Amygdala (tissue), 56 donors: ENCODE measurements at places on chromosomes 11 and 22.

DNA sequence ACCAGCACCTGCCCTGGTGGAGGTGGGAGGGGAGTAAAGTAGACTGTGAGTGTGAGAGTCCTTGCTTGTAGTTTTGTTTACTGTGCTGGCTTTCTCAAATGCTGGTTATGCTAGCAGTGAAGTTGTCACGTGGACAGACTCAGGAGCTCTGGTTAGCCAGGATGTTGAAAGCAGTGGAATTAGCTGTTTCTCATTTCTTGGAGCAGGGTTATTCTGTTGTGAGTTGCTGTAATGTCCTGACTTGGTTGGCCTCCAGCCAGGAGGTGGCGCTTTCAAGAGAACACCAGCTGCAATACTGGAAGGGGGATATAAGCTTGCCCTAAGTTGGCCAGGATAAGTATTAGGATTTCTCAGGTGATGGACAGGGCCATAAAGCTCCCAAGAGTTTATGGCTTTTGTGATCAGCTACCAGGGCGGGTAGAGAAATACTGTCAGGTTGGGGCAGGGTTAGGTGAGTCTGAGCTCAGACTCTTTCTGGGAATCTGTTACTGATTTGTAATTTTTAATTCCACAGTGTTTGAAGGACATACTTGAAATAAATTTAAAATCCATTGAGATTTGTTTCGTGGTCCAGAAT lies 13.7 kb downstream of the CYP2D6 start:
- no peak for DNase-seq

GRCh38 chr22:38973289-38974169 lies 8.6 kb upstream of the APOBEC3B start:
- DNase-seq: no peak

GRCh38 chr11:84247926-84248325 lies 961.8 kb upstream of the CCDC90B start:
- no peak for DNase-seq

GRCh38 chr11:102343809-102344208 lies 3.2 kb upstream of the BIRC2 start:
- DNase-seq: no peak

DNA sequence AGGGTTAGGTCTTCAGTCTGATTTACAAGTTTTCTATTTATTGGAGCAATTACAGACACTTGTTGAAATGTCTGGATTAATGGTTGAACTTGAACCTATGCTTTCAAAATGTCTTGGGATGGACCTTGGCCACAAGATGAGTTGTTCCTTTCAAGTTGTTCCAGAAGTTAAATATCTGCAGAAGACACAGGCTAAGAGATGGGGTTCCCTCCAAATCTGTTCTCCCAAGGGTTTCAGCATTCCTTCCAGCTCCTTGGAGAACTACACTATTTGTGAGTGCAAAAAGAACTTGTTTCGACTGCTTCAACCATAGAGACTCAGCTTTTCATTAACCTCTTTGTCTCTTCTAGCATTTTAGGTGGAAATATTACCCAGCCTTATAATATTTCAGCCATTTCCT lies 189.0 kb upstream of the BLID start:
- no peak for DNase-seq

DNA sequence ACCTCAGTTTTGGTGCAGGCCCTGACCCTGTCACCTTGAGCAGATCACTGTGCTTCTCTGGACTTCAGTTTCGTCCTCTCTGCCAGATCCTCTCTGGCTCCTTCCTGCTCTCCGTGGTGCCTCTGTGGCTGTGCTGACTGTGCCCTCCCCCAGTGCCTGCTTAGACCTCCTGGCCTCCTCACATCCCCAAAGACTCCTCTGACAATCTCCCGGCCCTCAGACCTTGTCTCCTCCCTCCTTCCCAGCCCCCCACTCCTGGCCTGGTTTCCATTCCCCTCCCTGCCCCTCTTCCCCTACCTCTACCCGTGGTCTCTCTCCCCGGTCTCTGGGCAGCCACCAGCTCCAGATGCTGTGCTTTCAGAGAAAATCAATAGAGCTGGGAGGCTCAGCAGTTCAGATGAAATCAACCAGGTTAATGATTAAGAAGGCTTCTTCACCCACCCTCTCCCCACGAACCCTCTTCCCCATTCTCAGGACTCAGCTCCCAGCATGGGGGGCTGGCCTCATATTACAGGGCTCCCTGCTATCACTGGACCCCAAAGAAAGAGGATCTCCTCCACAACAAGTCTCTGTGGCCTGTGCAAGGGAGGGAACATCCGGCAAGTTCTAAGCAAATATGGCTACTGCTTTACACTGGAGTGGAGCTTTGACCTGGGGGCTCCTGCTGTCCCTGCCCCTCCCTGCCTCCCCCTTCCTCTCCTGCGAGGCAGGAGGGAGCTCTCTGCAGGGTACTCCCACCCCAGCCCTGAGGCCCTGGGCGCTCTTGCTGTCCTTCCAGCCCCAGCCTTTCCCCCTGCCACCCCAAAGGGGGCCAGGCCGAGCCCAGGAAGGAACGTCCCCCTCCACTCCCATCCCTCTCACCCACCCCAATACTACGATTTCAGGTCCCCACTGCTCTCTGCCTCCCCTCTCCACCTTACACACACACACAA lies 8.5 kb downstream of the BACE1-AS start:
- no peak for DNase-seq

DNA sequence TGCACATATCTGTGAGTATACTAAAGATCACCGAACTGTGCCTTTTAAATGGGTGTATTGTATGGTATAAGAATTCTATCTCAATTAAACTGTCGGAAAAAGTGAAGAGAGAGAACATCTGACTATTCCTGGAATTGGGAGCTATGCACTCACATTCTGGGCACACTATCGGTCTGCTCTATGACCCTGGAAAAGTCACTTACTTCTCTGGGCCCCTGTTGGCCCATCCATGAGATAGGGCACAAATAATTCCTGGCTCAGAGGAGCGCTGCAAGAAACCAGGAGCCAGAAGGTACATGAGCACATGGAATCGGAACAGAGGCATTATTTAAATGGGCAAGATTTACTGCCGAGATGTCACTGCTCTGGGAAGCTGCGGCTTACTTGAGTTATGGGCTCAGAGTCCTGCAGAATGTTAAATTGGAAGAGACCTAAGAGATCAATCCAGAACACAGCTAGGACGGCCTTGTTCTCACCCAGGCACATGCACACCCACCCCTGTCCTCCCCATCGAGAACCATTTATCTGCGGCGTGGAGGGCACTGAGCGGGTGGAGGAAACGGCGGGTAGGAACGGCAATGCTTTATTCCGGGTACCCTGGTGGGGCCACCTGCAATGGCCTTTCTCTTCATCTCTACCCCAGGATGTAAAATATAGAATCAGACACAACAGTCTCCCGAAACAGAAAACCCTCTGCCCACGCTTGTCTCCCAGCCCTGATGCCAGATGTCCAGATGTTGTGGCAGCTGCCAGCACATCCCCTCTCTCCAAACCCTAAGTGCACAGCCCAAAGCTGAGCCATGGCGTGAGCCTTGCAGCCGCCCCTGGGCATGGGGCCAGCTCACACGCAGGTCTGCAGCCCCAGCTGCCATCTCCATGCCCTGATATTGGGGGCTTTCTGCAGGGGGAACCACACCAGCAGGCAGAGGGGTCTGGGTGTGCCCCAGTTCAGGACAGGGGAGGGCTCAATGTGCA lies 142.4 kb downstream of the DSCAML1 start:
- no peak for DNase-seq

DNA sequence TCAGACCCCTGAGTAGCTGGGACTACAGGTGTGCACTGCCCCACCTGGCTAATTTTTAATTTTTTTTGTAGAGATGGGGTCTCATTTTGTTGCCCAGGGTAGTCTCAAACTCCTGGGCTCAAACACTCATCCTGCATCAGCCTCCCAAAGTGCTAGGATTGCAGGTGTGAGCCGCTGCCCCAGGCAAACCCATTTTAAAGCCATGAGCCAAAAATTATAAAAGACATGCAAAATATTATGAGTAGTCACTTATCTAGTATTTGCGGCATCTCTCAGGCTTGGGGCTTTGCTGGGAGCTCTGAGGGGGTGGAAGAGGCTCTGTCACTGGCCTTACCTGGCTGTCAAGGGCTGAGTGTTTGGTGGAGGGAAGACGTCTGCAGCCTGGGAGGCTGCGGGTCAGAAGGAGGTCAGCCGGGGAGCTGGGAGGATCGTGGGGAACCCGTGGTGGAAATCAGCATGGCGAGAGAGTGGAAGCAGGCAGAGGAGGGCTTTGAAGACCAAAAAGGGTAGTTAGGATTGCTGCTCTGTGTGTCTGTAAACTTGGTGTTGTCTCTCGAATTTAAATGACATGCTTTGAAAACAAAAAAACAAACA lies 69.1 kb upstream of the PARVG start:
- DNase-seq: no peak

DNA sequence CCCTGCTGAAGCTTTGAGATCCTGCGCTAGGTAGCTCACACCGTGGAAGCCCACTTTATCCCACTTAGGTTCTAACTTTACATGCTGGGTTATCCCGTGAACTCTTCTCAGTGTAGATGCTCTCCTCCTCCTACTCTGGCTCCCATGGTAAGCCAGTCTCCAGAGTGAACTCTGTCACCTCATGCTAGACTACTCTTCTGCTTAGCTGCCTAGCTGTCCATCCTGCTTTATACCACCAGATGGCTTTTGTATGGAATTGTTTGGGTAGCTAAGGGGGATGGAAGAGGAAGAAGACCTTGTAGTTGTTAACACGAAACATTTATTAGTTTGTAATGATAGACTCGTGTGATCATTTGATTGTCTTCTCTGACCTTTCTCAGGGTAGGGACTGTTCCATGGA lies 46.8 kb downstream of the EMSY start:
- no peak for DNase-seq

DNA sequence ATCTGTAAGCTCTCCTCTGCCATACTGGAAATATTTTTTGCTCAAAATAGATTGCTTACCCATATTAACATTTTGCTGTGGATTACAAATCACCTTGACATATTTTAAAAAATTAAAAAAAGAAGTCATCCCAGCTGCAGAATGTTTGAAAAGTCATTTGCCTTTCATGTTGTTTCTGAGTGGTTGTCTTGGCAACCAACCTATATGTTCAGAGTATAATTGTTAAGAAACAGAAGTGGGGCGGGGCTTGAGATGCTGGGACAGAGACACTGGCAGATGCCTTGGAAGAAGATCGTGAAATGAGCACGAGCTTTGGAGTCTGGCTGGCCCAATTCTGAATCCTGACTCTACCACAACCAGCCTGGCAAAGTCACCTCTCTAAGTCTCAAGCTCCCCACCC lies 348.2 kb downstream of the LARGE1 start:
- no peak for DNase-seq

- no peak for DNase-seq
These were observed 16.1 kb downstream of the MUC5B start for GRCh38 chr11:1238767-1239595.

DNA sequence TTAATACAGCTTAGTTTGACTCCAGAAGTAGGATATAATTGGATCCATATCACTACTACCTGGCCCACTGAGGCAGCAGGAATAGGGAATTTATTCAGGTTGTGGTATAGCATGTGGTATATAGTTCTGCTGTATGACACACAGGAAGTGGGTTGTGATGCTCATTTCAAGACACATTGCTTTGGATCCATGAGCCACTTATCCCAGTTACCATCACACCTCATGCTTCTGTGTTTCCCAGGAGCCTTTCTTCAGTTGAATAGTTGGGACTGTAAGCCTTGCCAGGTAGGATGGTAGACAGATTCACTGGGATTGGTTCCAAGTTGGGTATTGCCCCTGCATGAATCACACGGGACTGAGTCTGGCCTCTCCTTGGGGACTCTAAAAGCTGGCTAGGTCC lies 9.9 kb upstream of the SLC37A2 start:
- DNase-seq: no peak

- DNase-seq: no peak
These were observed 772 bp downstream of the NAV2 start for GRCh38 chr11:19713196-19714021.
